Activated T-cell treated with anti-CD3 and anti-CD28 coated beads for 4 hours (primary cell): ENCODE measurements at places on chromosomes 2 and 18.

DNA sequence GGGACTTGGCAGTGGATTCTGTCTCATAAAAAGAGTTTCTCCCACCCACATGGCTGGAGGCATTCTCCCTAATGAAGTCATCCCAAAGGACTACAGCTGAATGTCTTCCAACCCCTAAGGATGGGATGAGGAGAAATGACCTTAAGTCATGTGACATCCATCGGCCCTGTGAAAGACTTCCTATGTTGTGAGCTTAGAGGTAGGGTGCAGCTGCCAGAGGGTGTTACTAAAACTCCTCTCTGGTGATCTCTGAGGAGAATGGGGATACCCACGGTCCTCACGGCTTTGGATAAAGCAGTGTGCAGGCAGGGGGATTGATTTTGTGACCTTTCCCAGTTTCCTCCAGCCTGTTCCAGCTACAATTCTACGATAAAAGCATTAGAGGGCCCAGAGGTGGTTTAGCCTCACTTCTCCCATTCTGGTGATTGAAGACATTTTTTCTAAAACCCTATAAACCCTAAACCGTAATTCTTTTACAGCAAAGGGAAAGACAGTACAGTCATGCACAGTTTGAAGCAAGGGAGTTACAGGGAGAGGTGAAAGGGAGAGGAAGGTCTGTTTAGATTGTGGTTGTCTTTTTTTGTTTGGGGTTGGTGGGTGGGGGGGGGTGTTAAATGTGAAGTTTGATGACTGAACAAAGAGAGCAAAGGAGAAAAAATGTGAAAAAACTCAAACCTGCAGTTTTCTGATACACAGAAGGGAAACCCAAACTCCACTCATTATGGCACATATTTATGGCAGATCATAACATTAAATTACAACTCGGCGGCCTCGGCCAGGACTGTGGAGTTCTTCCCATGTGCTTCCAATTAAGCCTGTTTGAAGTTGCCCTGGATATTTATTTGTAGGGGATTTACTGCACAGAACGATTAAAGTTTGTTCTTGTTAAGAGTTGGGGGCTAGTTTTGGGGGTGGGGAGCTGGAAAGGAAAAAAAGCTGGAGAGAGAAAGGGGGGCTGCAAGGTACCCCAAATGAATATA lies 26.6 kb upstream of the SLC14A2 start:
- DNase-seq: no peak

GRCh38 chr2:73895473-73895872 lies 2.7 kb downstream of the ACTG2 start:
- DNase-seq: no peak

GRCh38 chr2:48607307-48608014 lies 10.2 kb upstream of the GTF2A1L start:
- no peak for DNase-seq

DNA sequence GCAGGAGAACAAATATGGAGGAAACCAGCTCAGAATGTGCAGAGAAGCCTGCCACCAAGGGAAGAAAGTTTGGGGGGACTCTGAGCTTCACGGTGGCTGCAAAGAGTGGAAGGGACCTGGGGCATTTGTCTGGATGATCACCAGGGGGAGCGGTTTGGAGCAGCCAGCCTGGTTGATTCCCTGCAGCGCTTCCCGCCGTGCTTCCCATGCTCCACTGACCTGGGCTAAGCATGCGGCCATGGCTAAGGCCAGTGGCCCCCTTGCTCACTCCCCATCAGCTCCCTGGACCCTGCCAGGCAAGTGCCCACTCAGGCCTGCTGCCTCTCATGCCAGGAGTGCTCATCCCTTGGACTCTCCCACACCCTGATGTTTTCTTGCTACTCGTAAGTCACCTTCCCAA lies 27.0 kb downstream of the NTSR2 start:
- DNase-seq: no peak

DNA sequence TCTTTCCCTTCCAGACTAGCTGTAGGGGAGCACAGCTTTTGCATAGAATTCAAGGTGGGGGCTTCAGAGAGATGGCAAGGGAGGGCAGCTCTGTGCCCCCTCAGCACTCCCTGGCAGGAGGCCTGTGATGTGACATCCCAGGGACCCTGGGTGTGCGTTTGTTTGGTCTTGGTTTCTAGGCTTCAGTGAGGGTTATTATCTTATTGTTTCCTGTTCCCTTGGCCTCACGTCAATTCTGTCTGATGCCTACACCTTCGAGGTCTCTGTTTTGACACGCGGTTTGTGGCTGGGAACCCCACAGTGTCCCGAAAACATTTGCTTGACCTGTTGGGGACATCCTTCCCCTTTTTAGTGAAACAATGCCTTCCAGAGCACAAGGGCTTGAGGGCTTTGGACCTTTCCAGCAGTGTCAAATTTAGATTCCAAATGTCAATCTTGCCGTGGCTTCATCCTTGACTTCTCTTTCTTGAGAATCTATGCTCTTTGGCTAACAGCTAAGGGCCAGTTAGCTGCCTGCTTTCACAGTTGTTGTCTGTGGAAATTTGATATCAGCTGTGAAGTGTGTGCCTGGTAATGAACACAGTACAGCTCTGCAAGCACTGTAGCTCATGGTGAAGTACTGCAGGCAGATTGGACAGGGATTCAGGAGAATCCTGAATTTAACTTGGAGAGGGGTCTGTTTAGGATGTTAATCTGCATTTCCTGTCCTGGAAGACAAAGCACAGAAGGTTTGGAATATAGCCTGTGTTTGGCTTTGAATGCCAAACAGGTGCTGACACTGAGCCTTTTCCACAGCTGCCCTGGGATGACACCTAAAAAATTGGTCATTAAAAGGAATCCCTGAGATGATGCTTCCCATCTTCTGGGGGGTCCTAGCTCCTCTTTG lies 108.2 kb upstream of the CXCR4 start:
- no peak for DNase-seq
